ENCODE measurements at places on chromosomes 5 and 9.

DNA sequence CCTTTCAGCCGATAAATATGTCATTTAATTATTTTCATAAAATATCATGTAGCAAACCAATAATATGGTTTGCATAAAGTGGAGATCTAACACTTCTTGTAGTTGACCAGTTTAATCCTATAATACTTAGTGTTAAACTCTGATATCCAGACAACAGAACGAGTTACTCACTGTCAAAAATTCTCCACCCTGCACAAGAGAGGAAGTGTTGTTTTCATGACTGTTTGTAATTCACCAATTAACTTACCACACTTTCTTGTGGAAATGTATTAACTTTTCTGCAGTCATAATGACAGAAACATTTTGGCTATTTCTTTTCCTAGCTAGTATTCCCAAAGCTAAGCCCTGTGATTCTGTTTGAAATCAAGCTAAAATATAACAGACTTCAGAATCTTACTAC lies 555.3 kb upstream of the FTMT start:
- no peak for DNase-seq

DNA sequence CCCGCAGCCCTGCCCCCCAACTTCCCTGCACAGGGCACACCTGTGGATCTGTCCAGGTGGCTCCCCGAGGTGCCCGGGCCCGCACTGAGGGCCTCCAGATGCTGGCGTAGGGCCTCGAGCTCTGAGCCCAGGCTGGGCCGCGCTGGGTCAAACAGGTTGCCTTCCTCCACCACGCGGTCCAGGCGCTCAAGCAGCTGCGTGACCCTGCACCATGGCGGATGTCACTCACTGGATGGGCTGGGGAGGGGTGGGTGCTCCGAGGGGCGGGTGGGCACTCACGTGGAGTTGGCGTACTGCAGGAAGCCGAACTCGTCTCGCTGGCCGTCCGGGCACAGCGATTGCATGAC lies 5.4 kb downstream of the ABCA2 start:
- no peak for DNase-seq

DNA sequence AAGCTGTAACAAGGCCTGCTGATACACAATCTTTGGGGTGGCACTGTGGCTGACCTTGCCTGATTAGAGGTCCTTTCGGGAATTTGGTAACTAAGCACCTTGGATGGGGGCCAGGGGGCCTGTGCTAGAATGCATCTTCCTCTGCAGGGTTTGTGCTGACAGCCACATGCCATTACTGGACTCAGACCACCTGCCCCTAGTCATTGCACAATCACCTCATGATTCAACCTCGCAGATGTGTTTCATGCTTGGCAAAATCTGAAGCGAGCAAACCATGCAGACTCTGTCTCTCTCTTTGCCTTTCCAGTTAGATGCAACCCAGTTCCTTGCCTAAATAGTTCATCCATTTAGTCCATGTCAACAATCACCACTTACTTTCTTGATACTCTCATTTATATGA lies 96.5 kb upstream of the ERCC6L2 start:
- DNase-seq, result no peak

- DNase-seq, result peak; percentile 36
These were observed 11.4 kb downstream of the MTAP start for GRCh38 chr9:21813575-21814473.

All from stimulated activated CD4-positive, alpha-beta T cell treated with anti-CD3 and anti-CD28 coated beads, Interleukin-4, amount 100 ng/mL, for 1 hour (primary cell).